ENCODE measurements at places on chromosomes 7 and 10. TPM values are rescaled to one million over a fixed set of nuclear protein-coding genes. Genes with fewer than 3 reads are reported as not detected.

Gene NAT16
- total RNA-seq = not detected

DNA sequence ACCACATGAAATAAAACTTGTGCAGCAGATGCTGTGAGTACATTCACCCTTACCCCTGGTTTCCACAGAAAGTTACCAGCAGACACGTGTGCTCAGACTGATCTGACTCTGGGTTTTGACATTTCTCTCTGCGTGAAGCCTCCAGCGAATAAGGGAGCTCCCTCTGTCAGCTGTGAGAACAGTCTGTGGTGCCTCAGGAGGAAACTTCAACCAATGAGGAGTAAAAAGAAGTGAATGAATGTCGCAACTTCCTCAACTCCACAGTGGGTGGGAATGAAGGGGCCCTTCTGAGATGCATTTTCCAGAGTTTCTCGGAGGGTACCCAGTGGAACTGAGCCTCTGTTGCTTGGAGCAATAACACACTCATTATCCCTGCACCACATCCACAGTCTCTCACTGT lies 743.4 kb downstream of the TNS3 start:
- no peak overlapping the region for H3K27ac ChIP-seq
- H3K4me1 ChIP-seq = no peaks in the 10 kb centered on the region
- no peak overlapping the region for H3K4me3 ChIP-seq
- H3K27me3 ChIP-seq = no peaks in the 10 kb centered on the region
- no peaks in the 10 kb centered on the region for H3K36me3 ChIP-seq

DNA sequence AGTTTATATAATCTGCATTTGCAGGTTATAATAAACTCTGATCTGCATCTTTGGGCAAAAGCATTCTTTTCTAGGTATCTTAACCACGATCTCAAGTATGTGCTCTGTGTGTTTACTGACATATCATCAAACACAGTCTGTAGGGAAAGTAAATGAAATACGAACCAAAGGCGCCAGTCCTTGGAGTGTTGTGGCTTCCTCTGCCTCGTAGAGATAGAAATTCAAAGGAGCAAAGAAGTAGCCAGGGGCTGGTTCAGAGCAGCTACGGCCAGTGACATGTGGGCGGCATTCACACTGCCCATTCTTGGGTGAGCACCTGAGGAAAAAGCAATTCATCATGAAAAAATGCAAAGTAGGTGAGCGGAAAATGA lies 38.7 kb downstream of the LAMB4 start:
- no peaks in the 10 kb centered on the region for H3K36me3 ChIP-seq
- peaks cover 7% of the 10 kb centered on the region for H3K27me3 ChIP-seq
- DNase-seq = no peak
- H3K4me1 ChIP-seq = no peaks in the 10 kb centered on the region
- no peak overlapping the region for H3K4me3 ChIP-seq

DNA sequence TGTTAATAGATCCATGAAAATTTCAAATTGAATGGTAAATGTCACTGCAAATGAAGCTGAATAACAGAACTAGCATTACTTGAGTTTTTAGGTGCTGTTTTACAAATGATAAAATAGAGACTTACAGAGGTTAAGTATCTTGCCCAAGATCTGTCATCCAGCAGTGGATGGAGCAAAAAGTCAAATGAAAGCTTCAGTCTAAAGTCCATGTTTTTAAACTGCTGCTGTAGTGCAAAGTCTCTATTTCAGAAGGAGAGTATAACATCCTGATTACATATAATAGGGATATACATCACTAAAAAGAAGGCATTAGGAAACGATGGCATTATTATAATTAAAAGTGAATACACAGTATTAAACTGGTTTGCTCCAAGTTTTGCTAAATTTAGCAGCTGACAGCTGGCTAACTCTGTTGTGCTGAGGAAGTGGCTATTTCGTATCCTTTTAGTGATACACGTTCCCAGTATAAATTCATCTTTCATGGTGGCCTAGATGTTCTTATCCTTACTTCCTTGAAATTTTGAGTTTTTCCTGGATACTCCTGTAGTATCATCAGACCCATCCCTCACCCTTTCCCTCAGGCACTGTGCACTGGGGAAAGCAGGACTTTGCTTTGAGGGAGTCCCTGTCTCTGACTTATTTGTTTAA lies 603.2 kb downstream of the MAGI2 start:
- no peak overlapping the region for H3K4me3 ChIP-seq
- no peak for DNase-seq
- no peaks in the 10 kb centered on the region for H3K27me3 ChIP-seq
- no peak overlapping the region for H3K27ac ChIP-seq
- H3K36me3 ChIP-seq = no peaks in the 10 kb centered on the region

GRCh38 chr10:95785317-95785716 lies 29.4 kb downstream of the ENTPD1 start:
- H3K36me3 ChIP-seq = no peaks in the 10 kb centered on the region
- no peak overlapping the region for H3K27ac ChIP-seq

GRCh38 chr7:137080516-137081203 lies 212.2 kb downstream of the CHRM2 start:
- H3K27ac ChIP-seq = no peak overlapping the region
- H3K27me3 ChIP-seq = no peaks in the 10 kb centered on the region
- H3K36me3 ChIP-seq = no peaks in the 10 kb centered on the region
- H3K4me3 ChIP-seq = no peak overlapping the region
- no peaks in the 10 kb centered on the region for H3K4me1 ChIP-seq

- no peaks in the 10 kb centered on the region for H3K4me1 ChIP-seq
- H3K27ac ChIP-seq = no peak overlapping the region
These were observed 194.2 kb upstream of the SLC26A5 start for GRCh38 chr7:103640031-103640779.

Gene CLIP2
- 2.4 TPM for total RNA-seq

DNA sequence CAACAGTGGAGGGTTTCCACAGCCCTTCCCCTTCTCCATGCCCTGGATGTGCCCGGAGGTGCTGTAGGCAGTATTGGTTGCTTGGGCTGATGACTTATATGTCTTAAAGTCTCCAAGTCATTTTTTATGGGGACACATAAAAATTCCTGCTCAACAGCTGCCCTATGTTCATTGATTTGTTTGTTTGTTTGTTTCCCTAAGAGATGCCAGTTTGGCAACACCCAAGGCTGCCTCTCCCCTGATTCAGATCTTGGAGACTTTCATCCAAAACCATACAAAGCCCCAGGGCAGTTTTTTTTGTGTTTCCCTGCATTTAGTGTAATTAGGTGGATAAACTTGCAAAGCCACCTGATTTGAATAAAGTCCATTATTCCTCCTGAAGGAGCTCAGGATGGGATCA lies 115.3 kb downstream of the PLPP4 start:
- no peaks in the 10 kb centered on the region for H3K4me1 ChIP-seq
- H3K27ac ChIP-seq = no peak overlapping the region
- H3K36me3 ChIP-seq = no peaks in the 10 kb centered on the region
- no peak overlapping the region for H3K4me3 ChIP-seq
- no peaks in the 10 kb centered on the region for H3K27me3 ChIP-seq
- DNase-seq = no peak

GRCh38 chr10:11517150-11517549 lies 94.3 kb downstream of the USP6NL start:
- peaks cover 18% of the 10 kb centered on the region for H3K4me1 ChIP-seq
- H3K4me3 ChIP-seq = no peak overlapping the region
- H3K36me3 ChIP-seq = no peaks in the 10 kb centered on the region
- peaks cover 1% of the 10 kb centered on the region for H3K27me3 ChIP-seq

Gene PSMC2
- 161 TPM for total RNA-seq

Gene SFMBT2
- 12.8 TPM for total RNA-seq

- peaks cover 60% of the 10 kb centered on the region for H3K4me1 ChIP-seq
- peak overlapping the region; percentile 59 for H3K4me3 ChIP-seq
- H3K27ac ChIP-seq = peak overlapping the region; percentile 99
- H3K36me3 ChIP-seq = peaks cover 50% of the 10 kb centered on the region
- peak; percentile 71 for DNase-seq
These were observed 60.8 kb upstream of the NAMPT start for GRCh38 chr7:106345421-106346166.
